ENCODE measurements at places on chromosomes 7 and 10.
A peak's percentile ranks its signal among the peaks of the same experiment; 100 is the strongest.

DNA sequence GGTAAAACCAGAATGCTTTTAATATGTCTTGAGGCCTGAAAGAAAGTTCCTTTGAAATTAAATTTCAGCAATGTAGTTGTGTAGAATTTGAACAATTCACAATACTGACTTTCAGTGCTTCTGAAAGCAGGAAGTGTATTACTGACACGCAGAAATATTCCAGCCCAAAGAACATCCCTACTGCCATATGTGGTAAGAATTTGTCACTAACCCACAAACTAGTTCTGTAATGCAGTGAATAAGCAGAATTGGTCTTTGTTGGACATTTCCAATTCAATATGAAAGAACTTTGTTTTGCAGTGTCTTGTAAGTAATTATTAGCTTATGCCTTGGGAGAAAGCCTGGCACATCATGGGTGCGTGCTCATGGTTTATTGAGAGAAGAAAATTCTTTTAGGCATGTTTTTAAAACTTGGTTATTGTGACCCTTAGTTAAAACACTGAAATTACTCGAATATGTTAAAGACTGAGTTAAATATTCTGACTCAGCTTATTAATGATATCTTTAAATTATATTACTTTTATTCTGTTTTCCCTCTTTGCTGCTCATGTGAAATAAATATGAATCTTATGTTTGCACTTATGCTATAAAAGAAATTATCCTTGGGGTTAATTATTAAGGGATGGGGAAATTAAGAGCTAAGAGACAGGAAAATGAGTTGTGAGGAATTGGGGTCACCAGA, 33.4 kb downstream of the PTPN12 start:
- DNase-seq, result no peak

DNA sequence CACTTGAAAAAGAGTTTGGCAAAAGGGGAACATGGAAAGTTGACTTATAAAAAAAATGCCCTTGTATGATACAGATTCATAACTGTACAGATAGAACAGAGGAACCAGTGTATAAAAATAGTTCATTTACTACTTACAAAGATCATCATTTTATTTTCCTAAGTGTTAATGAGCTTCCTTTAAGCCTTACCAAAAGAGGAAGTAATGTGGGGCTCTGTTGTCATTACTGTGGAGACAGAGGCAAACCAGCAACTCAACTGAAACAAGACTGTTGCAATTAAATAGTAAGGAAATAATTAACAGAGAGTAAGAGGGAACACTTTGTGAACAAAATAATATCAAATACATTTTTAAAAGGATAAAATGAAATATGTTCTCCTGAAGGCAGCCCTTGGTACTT, 526.2 kb upstream of the ADARB2 start:
- DNase-seq, result no peak

DNA sequence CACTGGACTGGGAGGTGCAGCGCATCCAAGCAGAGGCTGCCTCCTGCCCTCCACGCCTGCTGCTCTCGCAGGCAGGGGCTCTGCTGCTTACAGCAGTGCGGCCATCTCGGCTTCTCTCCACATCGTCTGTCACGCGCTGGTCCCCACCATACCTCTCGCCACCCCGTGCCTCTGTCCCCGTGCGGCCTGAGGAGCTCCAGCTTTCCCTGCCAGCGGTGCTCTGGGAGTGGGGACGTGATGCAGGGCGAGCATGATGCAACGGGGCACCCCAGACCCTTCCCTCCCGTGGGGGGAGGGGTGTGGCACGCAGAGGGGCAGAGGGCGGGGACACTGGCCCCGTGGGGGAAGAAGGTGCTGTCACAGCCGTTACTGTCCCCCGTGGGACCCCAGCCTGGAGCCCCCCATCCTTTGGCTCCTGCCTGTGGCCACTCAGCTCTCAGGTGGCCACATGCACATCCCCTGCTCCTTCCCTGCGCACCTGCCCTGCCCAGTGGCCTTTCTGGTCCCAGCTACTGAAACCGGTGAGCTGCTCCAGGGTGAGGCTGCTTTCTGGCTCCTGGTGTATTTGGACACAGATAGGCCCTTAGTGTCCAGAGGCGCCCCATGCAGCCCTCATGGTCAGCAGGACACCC, 9.0 kb downstream of the GET4 start:
- peak; percentile 60 for DNase-seq

DNA sequence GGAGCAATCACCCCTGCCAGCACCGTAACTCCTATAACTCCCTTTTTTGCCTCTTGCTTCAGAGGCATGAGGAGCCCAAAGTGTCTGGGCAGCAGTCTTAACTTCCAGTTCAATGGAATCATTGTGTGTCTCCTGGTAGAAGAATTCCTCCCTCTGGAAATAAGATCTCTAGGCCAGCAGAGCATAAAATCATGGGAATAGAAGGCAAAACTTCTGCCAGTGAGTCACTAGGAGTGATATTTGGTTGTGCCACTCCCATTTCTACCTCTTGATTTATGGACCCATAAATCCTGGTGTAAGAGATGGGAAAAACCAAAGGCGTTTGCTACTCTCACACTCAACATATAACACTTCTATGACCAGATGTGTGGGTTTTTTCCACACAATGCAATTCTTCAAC, 104.9 kb upstream of the FAM180A start:
- no peak for DNase-seq

DNA sequence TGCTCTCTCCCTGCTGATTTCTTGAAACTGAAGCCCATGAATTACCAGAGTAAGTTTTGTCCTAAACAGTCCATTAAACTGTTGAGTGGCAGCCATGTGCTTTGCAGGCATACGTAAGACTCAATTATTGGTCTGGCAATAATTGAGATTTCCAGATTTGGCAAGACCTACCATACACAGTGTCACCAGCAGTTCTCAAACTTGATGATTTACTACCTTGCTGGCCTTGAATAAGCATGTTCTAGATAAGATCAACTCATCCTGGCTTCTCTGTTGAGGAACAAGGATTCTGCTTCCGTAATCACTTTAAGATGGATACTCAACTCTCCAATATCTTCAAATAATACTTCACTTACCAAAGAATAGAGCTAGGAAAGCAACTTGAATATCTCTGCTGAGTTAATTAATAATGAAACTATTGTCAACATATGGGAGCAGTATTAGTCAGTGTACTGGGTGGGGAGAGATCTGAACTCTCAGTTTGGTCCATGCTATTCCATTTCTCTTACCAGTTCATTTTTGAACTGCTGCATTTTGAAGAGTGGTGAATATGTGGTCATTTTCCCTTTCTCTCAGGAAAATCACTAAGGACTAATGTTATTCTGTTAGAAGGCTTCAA, 181.4 kb downstream of the IPMK start:
- DNase-seq, result no peak

DNA sequence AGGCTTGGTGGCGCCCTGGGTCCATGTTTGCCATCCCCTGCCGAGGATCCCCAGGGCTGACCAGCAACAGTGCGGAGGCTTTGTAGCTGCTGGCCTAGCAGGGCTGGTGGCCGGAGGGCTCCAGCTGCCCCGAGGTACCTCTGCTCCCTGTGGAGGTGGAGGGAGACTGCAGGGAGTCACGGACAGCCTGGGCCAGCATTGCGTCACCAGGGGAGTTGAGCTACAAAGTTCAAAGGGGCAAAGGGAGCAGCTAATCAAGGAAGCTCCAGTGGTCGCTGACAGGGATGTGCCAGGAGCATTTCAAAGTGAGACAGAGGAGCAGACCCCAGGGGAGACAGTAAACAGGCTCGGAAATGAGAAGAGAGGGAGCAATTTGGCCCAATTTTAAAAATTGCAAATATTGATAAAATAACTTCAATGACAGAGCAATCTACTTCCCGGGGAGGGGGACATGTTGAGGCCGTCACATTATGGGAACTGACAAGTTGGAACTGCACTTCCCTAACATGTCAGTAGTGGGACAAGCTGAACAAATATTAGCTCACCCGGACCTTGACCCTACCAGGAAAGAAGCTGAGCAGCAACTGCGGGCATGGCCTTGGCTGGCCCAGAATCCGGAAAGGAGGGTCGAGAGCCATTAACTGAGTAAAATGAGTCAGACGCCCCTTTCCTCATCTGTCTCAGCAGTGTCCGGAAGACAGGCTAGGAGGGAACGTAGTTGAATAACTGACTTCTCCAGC, 39.4 kb downstream of the BTBD16 start:
- no peak for DNase-seq

DNA sequence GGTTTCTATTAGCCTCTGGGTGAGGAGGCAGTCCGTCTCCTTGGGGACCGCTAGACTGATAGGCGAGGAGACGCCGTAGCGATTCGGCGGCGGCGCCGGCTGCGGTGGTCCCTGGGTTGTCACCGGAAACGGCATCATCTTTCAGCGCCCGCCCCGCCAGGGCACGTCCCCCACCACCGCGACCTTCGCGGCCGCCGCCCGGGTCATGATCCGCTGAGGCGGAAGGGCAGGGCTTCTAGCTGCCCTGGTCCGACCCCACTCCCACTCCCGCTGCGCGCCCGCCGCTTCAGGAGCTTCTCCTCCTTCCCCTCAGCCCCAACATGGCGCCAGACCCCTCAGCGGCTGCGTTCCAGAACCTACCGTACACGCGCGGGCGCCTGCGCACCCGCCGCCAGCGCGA, at the start of gene PAPOLB:
Gene PAPOLB, minus strand, starts transcription at position 358 of the 400 bp plus-strand sequence. Its CDS starts 220 bp downstream, at position 138.
- DNase-seq, result no peak

GRCh38 chr10:121248266-121248665, 350.0 kb downstream of the FGFR2 start:
- no peak for DNase-seq

GRCh38 chr7:2175514-2175913, 57.2 kb downstream of the MAD1L1 start:
- DNase-seq, result no peak

DNA sequence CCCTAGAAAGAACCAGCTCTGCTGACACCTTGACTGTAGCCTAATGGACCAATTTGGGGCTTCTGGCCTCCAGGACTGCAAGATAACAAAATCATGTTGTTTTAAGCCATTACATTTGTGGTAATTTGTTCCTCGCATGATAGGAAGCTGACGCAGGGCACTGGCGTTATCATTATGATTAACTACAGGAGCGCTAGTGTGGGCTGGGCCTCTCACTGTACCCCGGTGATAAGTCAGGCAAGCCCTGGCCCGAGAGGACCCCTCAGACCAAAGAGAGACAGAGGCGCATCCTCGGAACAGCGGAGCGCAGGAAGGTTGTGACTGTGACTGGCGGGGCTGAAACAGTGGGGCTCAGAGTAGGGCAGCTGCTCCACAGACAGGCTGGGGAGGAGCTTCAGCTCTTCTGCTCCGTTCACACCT, 150.3 kb upstream of the CHST15 start:
- no peak for DNase-seq

DNA sequence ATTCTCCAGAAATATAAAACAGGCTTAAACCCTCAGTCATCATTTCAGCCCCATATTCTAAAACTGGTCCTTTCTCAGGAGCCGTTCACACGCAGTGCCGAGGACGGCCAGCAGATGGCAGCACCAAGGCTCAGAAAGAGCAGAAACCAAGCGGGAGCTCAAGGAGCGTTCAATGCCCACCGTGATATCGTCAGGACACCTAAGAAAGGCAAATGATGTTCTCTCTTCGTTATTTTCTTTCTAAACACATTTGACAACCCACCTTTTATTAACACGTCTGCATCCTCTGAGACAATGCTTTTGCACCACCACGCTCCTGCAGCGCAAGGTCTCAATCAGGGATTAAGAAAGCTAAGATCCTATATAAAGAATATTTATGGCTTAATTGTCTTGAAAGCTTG, 45.7 kb upstream of the RBM33 start:
- no peak for DNase-seq

GRCh38 chr7:92362131-92362530, 85.2 kb upstream of the GATAD1 start:
- no peak for DNase-seq

- DNase-seq, result no peak
These were observed 142.3 kb downstream of the KAT6B start for GRCh38 chr10:74968667-74969061.

DNA sequence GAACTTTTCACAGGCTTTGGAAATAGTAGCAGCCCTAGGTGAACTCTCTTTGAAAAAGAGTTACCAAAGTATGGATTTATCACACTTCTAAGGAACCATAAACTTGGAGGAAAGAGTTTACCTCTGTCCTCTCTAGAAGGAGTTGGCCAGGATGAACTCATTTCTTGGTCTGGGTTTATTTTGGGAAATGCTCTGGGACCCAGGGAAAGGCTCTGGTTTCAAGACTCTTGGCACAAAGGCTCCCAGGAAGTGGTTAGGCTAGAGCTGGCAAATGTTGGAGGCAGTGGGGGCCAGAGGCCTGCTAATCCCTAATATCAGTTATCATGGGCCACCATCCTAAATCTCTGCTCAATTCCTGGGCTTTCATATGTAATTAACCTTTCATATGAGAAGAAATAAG, 36.3 kb upstream of the CDK6 start:
- no peak for DNase-seq
